Body of pancreas (tissue), 4 donors: ENCODE measurements at places on chromosomes 11 and 22.

- no peak for DNase-seq
Measured at GRCh38 chr11:62892077-62892922, 11.6 kb downstream of the SLC3A2 start.

- no peak for DNase-seq
Measured at GRCh38 chr22:30747493-30747892, 52.8 kb downstream of the OSBP2 start.

DNA sequence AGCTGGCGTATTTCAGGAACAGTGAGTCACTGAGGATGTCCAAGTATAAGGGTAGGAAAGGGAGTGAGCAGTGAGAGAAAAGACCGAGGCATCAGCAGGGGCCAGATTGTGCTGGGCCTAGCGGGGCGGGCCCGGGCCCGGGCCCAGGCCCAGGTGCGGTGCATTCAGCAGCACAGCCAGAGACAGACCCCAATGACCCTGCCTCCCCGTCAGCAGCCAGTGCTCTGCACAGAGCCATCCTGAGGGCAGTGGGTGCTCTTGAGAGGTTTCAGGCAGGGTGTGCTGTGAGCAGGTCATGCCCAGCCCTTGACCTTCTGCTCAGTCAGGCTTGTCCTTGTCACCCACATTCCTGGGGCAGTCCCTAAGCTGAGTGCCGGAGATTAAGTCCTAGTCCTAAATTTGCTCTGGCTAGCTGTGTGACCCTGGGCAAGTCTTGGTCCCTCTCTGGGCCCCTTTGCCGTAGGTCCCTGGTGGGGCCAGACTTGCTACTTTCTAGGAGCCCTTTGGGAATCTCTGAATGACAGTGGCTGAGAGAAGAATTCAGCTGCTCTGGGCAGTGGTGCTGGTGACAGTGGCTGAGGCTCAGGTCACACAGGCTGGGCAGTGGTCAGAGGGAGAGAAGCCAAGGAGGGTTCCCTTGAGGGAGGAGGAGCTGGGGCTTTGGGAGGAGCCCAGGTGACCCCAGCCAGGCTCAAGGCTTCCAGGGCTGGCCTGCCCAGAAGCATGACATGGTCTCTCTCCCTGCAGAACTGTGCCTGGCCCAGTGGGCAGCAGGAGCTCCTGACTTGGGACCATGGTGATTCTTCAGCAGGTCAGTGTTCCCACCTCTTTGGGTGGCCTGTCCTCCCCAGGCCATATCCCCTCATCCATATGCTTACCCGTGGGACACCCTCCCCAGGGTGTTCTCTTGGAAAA, 2.1 kb downstream of the MYO7A start:
- DNase-seq = no peak

GRCh38 chr11:73465023-73465675, 89.0 kb downstream of the RELT start:
- no peak for DNase-seq

- DNase-seq = no peak
Measured at GRCh38 chr22:21753374-21754111, 17.9 kb upstream of the YPEL1 start.

- no peak for DNase-seq
Measured at GRCh38 chr22:26430600-26430999, 1.5 kb downstream of the ASPHD2 start.

- DNase-seq = no peak
Measured at GRCh38 chr11:43786016-43786415, 94.6 kb upstream of the ALKBH3 start.

DNA sequence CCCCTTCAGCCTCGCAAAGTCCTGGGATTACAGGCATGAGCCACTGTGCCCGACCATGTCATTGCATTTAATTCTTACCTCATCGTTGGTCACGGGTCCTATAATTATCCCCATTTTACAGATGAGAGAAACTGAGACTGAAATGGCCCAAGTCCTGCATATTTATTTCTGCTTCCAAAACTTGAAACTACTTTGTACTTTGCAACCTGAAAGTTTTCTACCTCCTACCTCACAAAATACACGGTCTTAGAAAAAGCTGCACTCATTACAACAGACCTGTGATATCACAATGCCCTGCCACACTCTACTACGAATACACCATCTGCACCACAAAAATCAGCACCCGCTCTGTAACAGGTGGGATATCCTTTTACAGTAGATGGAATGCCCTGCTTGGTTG, 189.1 kb downstream of the ADAMTS15 start:
- no peak for DNase-seq

DNA sequence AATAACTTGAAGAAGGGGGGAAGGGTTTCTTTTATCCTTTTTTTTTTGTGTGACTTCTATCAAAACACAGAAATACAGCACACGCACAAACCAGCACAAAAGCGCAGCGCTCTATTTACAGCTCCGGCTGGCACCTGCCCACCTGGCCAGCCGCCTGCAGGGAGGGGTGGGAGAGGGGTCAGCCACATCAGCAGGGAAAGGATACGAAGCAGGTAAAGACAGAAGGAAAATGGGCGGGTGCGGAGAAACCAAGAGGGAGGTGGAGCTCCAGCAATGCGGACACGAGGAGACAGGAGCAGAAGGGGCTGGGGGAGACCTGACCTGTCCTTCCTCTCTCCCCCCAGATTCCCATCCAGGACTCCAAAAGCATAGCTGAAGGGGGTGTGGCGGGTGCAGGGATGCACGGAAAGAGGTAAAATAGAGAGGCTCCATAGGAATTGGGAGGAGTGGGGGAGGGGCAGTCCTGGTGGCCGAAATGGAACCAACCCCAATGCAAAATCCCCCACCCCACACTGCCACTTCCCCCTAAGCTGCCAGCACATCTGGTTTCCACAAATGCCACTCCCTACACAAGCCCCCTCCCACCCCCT, 14.1 kb downstream of the CXCR5 start:
- DNase-seq = peak; percentile 39

DNA sequence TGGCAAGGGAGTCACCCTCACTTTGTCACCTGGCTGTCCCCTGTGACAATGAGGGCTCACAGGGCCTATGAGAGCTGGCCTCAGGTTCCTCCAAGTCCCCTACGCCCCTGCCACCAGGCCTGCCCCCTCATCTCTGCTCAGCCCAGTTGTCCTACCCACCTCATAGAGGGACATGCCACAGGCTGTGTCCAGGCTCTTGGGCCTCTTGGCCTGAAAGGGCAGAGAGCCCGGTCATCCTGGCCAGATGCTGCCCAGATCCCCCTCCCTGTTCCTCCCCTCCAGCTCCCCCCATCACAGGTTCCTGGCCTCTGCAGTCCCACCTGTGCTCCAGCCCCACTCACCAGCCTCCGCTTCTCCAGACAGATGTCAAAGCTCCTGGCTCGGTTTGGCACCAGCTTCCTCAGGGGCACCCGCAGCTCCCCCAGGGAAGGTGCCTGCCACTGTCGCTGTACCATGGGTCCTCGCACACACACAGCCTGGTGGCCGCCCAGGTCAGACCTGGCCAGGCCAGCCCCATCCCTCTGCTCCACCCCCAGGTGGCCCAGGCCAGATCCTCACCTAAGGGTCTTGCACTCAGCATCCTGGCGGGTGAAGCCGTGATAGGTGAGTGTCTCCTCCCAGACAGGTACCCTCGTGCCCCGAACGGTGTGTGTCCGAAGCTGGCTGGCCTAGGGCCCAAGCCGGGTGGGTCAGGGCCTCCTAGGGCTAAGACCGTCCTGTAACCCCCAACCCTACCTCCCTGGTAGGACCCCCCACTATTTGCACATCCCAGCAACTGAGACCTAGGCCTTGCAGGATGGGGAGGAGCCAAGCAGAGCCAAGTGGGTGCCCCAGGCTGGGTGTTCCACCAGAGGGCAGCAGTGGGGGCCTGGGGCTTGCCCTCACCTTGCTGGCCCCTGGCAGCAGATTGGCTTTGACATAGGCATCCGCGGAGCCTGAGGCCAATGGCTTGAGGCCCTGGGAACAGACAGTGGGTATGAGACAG, 8.3 kb downstream of the NDUFV1 start:
- peak; percentile 64 for DNase-seq

GRCh38 chr11:37040921-37041320, 442.9 kb upstream of the RAG2 start:
- DNase-seq = no peak

DNA sequence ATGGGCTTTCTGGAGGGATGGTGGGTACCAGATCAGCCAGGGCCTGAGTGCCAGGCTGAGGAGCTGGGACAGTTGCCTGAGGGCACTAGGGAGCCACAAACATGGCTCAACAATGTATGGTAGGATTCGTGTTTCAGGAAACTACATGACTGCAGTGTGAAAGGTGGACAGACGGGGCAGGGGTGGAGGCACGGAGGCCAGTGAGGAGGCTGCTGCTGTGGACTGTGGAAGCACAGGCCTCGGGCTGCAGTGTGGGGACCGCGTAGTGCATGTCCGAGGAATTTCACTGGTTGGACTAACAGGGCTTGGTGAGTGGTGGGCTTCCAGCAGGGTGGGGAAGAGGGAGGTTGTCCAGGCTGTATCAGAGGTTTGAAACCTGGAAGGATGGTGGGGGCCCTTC, 7.8 kb downstream of the P2RY2 start:
- DNase-seq = no peak

GRCh38 chr22:20109411-20110358, 6.2 kb upstream of the RANBP1 start:
- DNase-seq = no peak

- peak; percentile 65 for DNase-seq
Measured at GRCh38 chr11:111777094-111778046, 11.2 kb upstream of the PPP2R1B start.

DNA sequence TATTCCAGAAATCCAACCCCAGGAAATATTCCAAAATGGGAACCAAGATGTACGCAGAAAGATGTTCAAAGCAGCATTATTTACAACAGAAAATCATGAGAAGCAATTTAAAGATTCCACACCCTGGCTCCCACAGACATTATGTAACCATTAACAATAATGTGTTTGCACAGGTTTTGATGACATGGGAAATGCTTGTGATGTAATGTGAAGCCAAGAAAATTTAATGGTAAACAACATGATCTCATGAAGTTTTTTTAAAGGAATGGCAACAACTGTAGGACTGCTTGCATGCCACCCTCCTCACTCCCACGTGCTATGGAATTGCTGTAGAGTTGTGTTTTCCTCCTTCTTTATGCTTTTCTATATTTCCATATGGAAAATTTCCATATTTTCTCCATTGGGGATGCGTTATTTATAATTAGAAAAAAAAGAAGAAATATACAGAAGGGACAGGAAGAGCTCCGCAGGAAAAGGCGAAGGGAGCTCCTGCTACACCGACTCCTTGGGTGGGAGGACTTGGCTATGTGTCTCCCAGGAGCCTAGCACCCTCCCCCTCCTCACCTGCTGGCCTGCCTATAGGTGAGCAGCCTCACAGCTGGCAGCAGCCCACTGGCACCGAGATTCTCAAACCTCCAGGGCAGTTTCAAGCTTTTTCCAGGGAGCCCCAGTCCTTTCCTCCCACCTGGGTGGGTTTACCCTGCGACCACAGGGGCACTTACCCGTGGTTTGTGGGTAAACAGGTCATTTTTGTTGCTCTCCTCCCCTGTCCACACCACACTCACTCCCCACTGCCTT, 20.9 kb downstream of the LRFN4 start:
- DNase-seq = no peak

- DNase-seq = no peak
Measured at GRCh38 chr11:128316541-128317227, 270.7 kb downstream of the ETS1 start.

GRCh38 chr22:20138417-20138738, 6.8 kb downstream of the ZDHHC8 start:
- no peak for DNase-seq

DNA sequence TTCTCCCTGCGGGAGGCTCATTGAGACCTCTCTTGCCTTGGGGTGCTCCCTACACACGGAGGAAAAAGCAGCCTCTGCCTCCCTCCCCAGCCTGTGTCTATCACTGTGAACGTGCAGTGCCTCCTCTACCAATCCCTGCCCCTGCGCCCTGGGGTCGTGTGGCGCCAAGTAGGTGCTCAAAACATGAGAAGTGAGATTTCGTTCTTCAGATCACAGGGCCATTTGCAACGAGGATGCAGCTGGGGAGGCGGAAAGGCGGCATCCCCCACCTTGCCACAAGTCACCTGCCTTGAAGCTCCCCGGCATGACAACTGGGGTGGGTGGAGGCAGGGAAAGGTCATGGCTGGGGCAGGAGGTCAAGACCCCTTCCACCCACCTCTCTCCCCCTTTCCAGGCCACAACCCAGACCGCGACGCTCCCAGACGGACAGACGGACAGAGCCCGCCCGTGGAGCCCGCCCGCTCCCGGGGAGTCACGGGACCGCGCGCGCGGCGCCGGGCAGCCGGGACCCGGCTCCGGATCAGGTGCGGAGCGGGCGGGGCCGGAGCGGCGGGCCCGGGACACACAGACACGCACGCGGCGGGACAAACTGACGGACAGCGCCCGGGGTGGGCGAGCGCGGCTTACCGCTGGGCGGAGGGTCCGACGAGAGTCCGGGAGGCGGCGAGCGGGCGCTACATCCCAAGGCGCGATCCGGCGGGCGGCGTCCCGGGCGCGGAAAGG, 485 bp downstream of the KCNJ4 start:
- DNase-seq = no peak

DNA sequence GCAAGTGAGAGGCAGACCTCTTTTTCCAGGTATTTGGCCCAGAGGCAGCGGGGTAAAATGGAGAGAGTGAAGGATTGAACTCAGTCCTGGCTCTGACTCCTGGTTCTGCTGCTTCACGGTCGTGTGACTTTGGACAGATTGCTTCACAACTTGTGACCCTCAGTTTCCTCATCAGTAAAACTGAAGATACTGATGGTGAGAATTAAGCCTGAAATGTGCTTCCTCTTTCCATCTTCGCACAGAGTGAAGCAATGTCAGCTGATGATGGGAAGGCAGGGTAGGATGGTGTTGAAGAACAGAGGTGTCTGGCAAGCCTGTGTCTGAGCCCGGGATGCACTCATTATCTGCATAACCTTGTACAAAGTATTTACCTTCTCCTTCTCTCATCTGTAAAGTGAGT, 59.0 kb downstream of the UBASH3B start:
- peak; percentile 53 for DNase-seq

GRCh38 chr22:43996170-43996980, 27.7 kb upstream of the PARVB start:
- DNase-seq = peak; percentile 32

- no peak for DNase-seq
Measured at GRCh38 chr22:24265734-24266133, 4.9 kb upstream of the SPECC1L start.

DNA sequence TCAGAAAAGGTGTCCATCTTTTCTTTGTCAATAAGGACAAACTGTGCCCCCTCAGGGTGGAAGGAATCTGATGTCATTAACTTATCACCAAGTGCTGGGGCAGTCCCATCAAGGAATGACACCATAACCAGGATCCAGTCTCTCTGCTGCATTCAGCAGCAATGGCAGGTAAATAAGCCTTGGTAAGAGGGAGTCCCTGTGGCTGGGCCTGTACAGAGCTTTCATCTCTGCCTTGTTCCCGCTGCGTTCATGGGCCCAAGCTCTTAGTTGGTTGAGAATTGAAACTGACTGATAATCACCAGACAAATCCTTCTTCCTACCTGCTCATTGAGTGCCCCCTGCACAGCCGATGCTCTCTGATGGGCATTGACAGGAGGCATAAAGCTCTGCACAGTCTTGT, 22.7 kb downstream of the EIF3F start:
- DNase-seq = no peak

DNA sequence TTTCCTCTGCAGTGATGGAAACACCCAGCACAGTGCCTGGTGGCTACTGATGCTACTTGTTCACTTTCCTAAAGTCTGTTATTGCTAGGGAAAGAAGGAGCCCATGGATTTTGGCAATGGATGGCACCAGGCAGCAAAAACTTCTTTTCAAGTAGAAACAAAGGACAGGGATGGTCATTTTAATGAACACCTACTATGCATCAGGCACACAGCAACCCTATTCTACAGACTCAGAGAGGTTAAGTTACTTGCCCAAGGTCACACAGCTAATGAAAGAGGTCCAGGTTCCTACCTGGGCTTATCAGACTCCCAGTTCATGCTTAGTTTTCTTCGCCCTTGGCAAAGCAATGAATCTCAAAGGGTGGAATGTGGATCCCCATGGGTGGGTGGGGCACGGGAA, 36.9 kb upstream of the CD82 start:
- no peak for DNase-seq
